Activated naive CD4-positive, alpha-beta T cell treated with anti-CD3 and anti-CD28 coated beads for 36 hours (primary cell): ENCODE measurements at places on chromosomes 13 and 19.

DNA sequence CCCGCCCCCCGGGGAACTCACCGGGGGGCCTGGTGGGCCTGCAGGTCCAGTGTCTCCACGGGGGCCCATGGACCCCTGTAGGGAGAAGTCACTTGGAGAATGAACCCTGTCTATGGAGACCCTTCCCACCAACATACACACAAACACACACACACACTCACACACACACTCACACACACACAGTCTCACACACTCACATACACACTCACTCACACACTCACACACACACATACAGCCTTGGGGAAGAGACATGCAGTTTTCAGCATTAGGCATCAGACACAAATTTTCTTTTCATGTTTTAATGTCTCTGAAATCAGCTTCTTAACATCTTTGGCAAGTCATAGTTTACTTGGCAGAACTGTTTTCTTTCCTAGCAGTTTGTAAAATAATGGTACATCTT is 31.0 kb upstream of the OLFM2 start:
- no peak for DNase-seq

DNA sequence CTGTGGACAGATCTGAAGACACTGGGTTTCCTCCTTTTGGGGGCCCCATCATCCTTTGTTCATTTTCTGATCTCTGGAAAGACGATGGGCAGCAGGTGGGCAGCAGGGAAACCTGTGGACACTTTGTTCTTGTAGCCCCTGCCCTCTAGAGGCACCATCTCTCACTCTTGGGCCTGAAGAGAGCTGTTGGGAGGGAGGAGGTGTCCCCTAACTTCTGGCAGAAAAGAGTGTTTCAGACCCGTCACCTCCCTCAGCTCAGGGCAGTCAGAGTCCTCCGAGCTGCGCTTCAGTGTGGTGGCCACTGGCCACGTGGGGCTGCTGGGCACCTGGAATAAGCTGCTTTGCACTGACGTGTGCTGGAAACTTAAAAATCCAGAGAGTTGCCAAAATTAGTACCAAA is 26.9 kb upstream of the RNF17 start:
- DNase-seq = no peak

- peak; percentile 95 for DNase-seq
These were observed 30.2 kb downstream of the CYP2F1 start for GRCh38 chr19:41144403-41144802.

- no peak for DNase-seq
These were observed 39.6 kb downstream of the INSR start for GRCh38 chr19:7254590-7254989.

DNA sequence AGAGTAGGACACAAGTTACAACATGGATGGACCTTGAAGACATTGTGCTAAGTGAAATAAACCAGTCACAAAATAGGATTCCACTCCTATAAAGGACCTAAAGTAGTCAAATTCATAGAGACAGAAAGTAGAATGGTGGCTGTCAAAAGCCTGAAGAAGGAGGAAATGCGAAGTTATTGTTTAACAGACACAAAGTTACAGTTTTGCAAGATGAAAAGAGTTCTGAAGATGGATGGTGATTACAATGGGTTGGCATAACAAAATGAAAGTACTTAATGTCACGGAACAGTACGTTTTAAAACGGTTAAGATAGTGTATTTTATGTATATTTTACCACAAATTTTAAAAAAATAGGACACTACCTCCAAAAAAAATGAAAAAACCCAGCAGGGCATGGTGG is 34.8 kb downstream of the FOXO1 start:
- no peak for DNase-seq

GRCh38 chr13:67003743-67004142 is 226.4 kb downstream of the PCDH9 start:
- no peak for DNase-seq

DNA sequence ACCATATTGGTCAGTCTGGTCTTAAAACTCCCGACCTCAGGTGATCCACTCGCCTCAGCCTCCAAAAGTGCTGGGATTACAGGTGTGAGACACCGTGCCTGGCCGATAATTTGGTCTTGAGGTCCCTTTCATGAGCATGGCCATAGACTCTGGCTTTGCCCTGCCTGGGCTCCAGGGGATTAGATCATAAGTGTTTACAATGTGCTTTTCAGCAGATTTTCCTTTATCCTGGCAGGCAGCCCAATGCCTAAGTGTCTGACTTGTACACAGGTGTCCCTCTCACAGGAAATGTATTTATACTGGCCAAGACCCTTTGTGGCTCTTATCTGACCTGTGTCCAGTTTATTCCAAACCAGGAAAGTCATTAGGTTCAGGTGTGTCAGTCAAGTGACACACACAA is 15.9 kb downstream of the BCAM start:
- DNase-seq = no peak

DNA sequence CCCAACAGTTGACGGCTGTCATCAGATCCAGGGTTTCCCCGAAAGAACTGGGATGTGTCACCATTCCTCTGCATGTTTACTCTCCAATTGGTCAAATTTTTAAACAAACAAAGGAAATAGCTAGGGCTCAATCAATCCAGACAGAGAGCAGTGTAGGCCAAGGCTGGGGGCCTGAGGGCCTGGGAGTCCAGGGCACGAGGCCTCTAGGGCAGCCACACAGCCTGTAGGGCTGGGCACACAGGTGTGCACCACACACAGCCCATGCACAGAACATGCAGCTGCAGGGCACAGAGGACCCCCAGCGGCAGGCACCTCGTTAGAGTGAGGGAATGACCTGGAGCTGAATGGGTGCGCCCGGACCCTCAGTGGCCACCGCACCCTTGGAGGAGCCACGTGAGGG is 9.5 kb downstream of the MIER2 start:
- DNase-seq = no peak

DNA sequence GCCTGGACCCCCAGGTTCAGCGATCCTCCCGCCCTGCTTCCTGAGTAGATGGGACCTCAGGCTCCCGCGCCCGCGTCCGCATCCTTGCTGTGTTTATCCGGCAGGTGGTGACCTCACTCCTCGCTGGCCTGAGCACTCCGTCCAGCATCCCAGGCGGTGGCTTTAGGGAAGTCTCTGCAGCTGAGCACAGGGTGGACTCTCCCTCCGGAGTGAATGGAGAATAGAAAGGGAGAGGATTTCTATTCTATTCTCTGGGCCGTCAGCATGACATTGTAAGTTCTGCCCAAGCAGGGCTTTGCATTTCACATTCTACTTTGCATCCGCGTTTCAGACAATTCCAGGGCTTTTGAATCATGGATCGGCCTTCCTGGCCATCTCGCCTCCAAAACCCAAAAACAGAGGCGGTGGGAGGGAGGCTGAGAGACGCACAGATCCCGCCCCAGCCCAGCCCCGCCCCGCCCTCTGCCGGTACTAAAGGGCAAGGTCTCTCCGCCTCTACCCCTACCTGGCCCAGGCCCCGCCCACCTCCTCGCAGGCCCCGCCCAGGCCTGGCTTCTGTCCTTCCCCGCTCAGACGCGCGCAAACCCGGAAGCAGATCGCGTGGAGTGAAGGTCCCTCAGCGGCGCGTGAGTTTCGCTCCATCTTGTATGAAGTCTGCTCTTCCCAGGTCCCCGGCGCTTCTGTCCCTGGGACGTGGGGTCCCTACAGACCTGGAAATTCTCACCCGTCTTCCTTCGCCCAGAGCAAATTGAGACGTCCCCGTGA is at the start of gene ZNF525:
TSS of gene ZNF525 (plus strand) at position 572 of the 765 bp plus-strand sequence. CDS start 6,577 bp downstream, outside the sequence.
- DNase-seq = peak; percentile 97

GRCh38 chr19:52990759-52991418 is 22.8 kb upstream of the ERVV-1 start:
- DNase-seq = no peak

DNA sequence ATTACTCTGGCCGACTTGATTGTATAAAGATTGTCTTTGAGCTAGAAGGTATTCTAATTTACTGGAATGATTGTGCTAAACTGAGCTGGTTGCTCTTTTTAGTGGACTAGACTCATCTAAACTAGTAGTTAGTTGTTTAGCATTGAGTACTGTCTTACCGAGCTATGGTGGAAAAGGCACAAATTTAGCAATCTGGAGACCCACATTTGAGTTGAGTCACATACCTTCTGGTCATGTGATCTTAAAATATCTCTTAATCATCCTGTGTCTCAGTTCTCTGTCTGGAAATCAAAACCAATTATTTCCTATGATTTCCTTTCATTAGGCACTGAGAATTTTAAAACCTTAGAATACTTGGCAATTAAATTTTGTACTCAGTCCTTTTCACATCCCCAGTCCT is 349.5 kb downstream of the IRS2 start:
- no peak for DNase-seq

DNA sequence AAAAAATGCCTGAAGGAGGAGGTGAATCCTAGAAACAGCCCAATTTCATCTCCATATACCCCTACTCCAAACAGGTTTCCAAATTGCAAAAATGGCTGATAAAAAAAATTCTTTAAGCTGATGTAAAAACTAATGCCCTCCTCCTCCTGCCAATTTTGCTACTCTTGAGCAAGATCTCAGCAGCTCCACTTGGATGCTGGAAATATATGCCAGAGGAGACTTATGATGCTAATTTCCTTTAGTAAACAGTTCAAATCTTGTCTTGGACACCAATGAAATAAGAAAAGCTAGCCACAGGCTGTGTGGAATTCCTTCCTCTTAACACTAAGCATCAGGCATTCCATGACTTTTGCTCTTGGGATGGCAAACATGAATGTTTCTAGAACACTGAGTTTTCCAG is 67.5 kb downstream of the INSR start:
- DNase-seq = no peak

GRCh38 chr19:51686171-51686570 is 7.0 kb upstream of the SPACA6 start:
- DNase-seq = no peak

GRCh38 chr13:33051632-33052031 is 35.4 kb downstream of the KL start:
- DNase-seq = no peak

DNA sequence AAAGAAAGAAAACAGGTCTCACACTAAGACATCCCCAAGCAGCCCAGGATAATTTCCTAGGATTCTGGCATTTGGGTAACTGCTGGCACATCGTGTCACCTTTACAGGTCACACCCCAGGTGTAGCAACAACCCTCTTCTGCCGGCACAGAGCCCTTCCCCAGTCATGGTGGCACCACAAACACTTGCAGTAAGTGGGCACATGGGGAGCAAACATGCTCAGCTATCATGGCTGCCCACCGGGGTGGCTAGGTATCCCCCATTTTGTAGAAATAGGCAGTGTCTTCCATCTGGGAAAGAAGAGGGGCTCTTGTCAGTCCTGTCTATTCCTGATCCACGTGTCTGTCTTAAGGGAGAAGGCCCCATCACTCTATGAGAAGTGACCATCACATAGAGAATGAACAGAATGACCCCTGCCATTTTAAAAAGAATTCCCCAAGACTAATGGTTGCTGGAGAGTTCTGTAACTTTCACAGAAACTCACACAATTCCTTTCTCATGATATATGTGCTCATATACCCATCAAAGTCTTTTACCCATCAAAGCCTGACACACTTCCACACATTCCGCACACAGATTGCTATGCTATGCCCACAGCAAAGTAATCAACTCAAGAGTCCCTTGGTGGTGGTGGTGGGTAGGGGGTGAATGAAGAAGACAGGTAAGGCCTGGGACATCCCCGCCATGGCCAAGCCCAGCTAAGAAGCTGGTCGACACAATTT is 33.3 kb downstream of the BRD4 start:
- no peak for DNase-seq

- no peak for DNase-seq
These were observed 29.0 kb downstream of the ZNF20 start for GRCh38 chr19:12111176-12111575.

GRCh38 chr19:50190439-50190891 is 13.0 kb upstream of the MYH14 start:
- DNase-seq = no peak

DNA sequence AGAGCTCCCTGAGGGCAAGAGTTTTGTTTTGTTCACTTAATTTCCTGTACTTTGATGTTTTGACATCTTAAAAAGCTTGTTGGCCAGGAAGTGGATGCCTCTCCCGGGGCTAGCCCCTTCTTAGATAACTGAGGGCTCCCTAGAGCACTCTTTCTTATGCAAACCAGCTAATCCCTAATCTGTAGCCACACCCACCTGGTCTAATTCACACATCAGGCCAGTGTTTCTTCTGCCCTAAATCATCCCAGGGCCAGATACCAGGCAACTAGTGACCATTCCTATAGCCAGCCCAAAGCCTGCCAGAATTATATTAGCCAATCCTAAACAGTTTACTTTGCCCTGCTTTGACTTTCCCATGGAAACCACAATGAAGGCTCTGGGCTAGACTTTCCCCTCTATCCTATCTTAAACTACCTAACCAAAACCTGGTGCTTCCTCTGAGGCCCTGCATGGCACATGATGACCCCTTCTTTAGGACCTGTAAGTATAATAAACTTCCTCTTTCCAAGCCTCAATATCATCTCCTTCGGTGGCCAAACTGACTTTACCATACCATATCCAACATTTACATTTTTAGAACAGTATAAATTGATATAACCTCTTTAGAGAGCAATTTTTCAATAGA is 24.8 kb downstream of the WBP4 start:
- no peak for DNase-seq

DNA sequence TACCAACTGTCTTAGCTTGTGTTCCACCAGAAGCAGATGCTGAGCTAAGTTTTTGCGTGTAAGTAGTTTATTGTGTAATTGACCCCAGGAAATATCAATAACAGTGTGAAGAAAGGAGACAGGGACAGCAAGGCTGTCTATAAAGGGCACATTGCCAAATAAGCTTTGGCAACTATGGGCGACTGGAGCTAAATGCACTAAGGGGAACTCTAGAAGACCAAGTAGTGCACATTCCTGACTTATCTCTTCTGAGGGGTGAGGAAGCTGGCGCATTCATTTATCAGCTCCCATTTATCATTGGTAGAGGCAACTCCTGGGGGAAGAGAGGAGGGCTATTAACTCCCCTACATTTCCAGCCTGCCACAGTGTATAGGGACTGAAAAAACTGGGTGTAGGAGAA is 135.0 kb downstream of the DLEU7 start:
- DNase-seq = no peak

- DNase-seq = no peak
These were observed 22.3 kb upstream of the PDCD5 start for GRCh38 chr19:32558607-32559228.

- DNase-seq = no peak
These were observed 10.4 kb downstream of the SAMD4B start for GRCh38 chr19:39352381-39353255.

DNA sequence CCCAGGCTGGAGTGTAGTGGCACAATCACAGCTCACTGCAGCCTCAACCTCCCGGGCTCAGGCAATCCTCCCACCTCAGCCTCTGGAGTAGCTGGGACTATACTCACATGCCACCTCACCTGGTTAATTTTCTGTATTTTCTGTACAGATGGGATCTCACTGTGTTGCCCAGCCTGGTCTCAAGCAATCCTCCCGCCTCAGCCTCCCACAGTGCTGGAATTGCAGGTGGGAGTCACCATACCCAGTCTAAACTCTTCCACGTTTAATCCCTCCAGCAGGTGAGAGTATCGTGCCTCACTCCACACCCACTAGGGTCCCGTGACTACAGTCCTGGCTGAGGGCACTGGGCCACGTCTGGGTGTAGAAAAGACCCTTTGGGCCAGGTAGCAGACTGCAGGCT is 16.5 kb downstream of the BCAT2 start:
- DNase-seq = no peak

- no peak for DNase-seq
These were observed 61.9 kb downstream of the AP1M1 start for GRCh38 chr19:16259385-16260159.

- no peak for DNase-seq
These were observed 24.0 kb upstream of the ALOX5AP start for GRCh38 chr13:30711375-30711774.

GRCh38 chr13:85557691-85558467 is 241.3 kb downstream of the SLITRK6 start:
- no peak for DNase-seq
